ENCODE measurements at places on chromosomes 2 and 18. TPM values are rescaled to one million over a fixed set of nuclear protein-coding genes. Genes with fewer than 3 reads are reported as not detected.

LGALSL gene
- total RNA-seq = 23.2 TPM

ACKR3 gene
- 12.6 TPM for total RNA-seq

IER3IP1 gene
- total RNA-seq = 9.7 TPM

TEX44 gene
- total RNA-seq = not detected

CCDC74A gene
- total RNA-seq = not detected

B4GALT6 gene
- 13.3 TPM for total RNA-seq

DSG3 gene
- not detected for total RNA-seq

MYL12A gene
- total RNA-seq = 2,789 TPM

DNAH7 gene
- not detected for total RNA-seq

SLC30A3 gene
- 0.10 TPM for total RNA-seq

DNA sequence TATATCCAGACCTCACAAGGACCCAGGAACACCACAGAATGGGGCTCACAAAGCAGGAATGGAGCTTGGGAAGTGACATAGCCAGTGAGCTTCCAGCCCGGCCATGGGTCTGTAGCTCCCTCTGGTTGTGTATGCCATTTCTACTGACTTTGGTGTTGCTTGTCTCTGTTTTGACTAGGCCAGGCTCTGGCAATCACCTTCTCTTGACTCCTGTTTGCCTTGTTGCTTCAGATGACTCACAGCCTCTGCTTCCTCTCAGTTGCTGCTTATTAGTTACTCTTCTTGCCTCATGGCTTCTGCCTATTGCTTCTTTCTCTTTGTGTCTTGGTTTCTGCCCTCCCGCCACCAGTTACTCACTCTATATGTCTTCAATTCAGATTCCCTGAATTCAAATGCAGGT lies 15.8 kb upstream of the IER3IP1 start:
- DNase-seq = no peak

DNA sequence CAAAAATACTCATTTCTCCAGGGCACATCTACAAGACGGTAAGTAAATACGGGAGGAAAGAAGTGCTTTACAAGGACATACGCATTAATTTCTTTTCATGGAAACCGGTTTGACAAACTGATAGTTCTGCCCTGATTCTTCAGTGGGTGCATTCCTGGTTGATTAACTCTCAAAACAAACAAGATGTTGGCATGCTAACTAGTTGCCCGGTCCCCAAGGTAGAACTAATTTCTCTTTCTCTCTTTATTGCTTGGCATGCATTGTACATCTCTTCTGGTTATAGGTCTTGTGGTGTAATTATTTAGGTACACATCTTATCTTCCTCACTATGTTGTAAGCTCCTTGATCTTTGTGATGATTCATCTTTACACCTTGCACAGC lies 46.9 kb upstream of the SPATS2L start:
- no peak for DNase-seq

DNA sequence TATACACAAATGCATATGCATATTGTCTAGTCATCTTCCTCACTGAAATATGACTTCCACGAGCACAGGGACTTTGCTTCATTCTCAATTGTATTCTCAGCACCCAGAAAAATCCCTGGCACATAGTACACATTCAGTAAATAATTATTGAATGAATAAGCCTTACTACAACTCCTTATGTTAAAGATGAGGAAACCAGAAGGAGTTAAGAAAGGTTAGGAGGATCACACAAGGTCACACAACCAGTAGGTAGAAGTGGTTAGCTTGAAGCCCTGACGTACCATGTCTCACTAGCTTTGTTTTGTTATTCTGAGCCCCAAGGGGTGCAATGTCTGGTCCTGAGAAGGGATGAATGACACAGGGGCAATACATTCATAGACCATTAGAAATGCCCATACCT lies 220.9 kb upstream of the PID1 start:
- DNase-seq = no peak

DNA sequence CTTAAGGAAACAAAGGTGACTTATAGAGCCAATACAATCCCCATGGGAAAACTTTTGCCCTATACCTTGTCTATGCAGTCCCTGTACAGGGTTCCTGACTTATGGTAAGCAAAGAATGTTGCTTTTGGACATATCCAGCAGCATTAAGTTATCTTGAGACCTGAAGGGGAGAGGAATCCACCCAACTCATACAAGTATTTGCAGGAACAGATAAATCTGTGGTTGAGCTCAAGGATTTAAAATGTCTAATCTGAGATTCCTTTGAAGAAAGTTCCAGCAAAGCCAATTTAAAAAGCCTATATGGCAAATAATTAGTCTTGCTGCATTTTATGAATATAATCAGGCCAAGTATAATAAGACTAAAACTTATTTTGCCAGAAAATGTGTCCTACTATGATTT lies 739.5 kb upstream of the CDH2 start:
- DNase-seq = no peak

- no peak for DNase-seq
Observed at GRCh38 chr2:234919711-234920110, 32.1 kb upstream of the SH3BP4 start.

DNA sequence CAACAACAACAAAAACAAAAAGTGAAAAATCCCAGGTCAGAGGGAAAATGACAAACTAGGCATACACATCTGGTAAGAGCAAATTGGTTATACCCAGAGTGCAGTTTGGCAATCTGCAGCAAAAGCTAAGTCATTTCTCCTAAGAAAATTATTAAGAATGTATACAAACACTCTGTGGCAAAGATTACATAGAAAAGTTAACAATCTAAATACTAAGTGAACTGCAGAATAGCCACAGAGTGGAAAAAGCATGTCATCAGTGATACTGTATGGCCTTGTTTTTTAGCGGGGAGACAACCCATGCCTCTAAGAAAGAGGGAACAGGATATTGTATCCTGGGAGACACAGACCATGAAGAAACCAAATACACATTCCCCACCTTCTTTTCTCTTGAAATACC lies 136.0 kb upstream of the ITGB6 start:
- DNase-seq = no peak

DNA sequence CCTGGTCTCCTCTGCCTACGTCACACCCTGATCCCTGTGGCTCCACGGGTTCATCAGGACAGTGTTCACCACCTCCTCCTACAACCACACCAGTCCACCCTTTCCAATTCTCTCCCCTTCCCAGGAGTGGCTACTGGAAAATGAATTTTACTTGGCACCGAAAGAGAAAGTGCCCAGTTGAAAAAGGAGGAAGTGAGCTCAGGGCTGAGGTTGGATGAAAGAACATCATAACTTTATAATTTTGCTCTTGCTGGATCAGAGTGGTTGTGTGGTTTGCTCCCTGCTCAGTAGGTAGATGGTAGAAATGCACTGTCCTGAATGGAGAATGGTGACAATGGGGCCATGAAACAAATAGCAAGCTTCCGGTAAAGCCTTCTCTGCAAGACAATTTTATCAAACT lies 140.3 kb upstream of the DDX18 start:
- no peak for DNase-seq

DNA sequence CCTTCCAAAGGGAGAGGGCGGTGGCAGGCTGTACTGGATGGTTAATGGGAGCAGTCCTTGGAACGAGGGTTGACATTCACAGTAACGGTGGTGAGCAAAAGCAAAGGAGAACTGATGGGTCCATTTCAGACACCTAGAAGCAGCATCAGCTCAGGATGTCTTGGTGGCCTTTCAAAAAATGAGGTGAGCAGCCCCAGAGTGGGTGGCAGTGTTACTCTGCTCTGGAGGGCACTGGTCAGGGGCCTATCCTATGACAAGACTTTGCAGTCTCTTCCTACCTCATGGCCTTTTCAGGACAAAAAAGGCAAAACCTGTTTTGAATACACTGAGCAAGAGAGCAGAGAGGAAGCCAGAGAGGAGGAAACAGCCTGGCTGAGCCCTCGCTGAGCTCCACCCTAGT lies 23.5 kb downstream of the CAPN14 start:
- no peak for DNase-seq

GRCh38 chr2:27966466-27966865 lies 75.9 kb downstream of the BABAM2 start:
- peak; percentile 37 for DNase-seq

GRCh38 chr2:113260991-113261390 lies 17.7 kb downstream of the PAX8 start:
- DNase-seq = no peak

- no peak for DNase-seq
Observed at GRCh38 chr2:80380736-80381135, 76.2 kb upstream of the LRRTM1 start.

- no peak for DNase-seq
Observed at GRCh38 chr2:219578811-219579613, 6.9 kb downstream of the INHA start.

- no peak for DNase-seq
Observed at GRCh38 chr2:118791483-118791882, 56.0 kb downstream of the EN1 start.

DNA sequence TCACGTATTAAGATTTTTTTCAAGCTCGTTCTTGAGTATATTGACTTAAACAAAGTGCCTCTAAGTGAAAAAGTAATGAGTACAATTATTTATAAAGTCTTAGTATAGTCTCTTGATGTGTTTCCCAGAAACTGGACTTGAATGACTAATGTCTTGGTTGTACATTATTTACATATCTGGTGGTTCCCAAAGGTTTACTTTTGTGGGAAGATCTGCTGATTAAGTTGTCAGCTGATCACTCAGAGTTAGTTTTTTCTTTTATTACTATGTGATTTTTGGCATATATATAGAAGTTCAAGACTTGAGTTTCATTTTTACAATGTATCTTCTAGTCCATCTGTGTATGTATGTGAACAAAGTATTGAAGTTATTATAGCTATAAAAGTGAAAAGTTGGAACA lies 29.5 kb downstream of the RNF144A start:
- no peak for DNase-seq

GRCh38 chr18:23889907-23890306 lies 124.6 kb upstream of the TTC39C start:
- DNase-seq = no peak

DNA sequence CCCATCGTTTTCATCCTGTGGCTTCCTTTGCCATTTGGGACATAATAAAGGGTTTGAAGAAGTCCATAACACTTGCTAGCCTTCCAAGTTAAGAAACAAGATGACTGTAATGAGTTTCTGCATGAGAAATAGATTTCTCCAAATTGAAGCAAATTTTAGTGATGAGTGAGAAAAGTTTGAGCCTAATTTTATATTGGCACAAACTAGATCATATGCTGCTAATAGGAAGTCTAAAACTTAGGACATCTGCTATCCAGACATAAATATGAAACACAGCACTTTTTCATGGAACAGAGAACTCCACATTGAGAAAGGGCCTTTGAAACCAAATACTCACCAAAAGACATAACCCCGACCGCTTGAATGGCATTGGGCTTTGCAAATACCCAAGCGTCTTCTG lies 39.8 kb downstream of the SLC38A11 start:
- no peak for DNase-seq

GRCh38 chr2:191410646-191411436 lies 165.6 kb downstream of the MYO1B start:
- DNase-seq = no peak

Measured in psoas muscle (tissue), 8 donors.